ENCODE measurements at places on chromosomes 7 and 10.

DNA sequence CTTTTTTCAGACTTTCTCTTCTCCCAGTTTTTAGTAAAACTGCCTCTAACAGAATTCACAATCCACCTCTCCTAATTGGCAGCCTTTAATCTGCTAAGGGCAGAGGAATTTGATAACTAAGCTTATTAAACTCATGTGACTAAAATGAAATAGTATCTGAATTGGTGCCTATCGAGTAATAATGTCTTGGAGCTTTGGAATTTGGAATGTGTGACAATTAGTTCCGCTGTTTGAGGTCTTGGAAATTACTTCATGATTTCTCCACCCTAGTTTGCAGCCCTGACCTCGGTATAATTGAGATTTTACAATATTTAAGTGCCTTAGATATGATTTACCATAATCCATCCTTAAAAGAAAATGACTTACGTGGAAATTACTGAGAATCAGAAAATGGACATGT, 190.4 kb upstream of the NEBL start:
- no peak for DNase-seq

- no peak for DNase-seq
Observed at GRCh38 chr10:98030991-98031431, 590 bp upstream of the CRTAC1 start.

- no peak for DNase-seq
Observed at GRCh38 chr7:46029111-46029704, 108.1 kb upstream of the IGFBP3 start.

GRCh38 chr7:2931034-2931415, 86.9 kb upstream of the GNA12 start:
- DNase-seq, result no peak

DNA sequence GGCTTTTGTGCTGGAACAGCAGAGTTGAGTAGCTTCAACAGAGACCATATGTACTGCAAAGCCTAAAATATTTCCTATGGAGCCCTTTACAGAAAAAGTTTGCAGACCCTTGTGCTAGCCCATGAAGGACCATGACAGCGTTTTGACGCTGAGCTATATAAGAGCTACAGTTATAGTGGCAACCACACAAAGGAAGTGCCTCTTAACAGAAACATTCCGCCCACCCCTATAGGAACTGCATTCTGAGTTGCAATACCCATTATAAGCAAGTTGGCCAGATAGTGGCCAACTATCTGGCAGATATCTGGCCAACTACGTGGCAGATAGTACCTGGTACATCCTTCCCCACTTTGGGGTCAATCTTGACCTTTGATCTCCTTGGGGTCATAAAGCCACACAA, 47.5 kb upstream of the DMBT1 start:
- no peak for DNase-seq

GRCh38 chr10:52440612-52441285, 126.7 kb downstream of the DKK1 start:
- DNase-seq, result no peak

- DNase-seq, result no peak
Observed at GRCh38 chr7:112784603-112785002, 5.6 kb downstream of the TMEM168 start.

GRCh38 chr10:54961040-54961439, 160.0 kb upstream of the PCDH15 start:
- DNase-seq, result no peak

GRCh38 chr7:97844036-97844435, 28.2 kb downstream of the ASNS start:
- no peak for DNase-seq

DNA sequence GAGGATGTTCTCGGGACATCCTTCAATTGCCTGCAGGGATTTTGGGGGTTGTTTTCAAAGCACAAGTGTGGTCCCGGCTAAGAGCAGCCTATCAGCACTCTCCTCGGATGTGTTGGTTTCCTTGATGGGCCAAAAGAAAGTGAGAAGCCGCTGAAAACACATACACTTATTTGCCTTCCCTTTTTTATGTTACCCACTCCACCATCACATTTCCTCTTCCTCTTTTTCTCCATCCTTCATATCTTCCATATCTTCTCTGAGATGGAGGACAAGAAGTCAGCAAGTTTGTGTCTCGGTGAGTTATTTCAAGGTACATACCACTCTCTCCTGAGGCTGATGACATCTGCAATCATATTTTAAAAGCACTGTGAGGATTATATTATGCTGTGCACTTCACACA, 64.0 kb downstream of the ZNF33B start:
- no peak for DNase-seq

DNA sequence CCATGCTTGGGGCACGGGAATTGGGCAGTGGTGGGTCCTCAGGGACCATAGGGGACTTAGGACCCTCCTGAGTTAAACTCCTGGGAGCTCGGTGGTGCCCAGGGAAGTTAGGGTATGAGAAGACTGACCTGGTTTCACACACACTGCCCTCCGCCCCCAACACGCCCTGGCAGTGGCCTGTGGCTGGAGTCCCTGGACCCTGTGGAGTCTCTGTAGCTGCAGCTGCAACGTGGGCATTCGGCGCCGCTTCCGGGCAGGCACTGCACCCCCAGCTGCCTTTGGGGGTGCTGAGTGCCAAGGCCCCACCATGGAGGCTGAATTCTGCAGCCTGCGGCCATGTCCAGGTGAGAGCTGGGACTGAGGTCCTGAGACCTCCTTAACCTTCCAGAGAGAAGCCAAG, 29.9 kb upstream of the ZNF862 start:
- no peak for DNase-seq

DNA sequence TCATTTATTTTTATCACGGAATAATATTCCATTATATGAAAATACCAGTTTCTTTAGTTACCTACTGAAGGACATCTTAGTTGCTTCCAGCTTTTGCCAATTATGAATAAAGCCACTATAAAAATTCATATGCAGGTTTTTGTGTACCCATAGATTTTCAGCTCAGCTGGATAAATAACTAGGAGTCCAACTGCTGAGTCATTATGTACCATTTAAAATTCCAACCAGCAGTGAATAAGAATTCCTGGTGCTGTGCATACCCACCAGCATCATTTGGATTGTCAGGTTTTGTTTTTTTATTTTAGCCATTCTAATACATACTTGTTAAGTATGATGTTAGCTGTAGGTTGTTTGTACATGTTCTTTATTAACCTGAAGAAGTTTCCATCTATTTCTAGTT, 14.5 kb downstream of the FAM24B start:
- no peak for DNase-seq

Measured in AG09309 (cell line).